ENCODE measurements at places on chromosomes 1 and 21. TPM values are rescaled to one million over a fixed set of nuclear protein-coding genes. Genes with fewer than 3 reads are reported as not detected.

DNA sequence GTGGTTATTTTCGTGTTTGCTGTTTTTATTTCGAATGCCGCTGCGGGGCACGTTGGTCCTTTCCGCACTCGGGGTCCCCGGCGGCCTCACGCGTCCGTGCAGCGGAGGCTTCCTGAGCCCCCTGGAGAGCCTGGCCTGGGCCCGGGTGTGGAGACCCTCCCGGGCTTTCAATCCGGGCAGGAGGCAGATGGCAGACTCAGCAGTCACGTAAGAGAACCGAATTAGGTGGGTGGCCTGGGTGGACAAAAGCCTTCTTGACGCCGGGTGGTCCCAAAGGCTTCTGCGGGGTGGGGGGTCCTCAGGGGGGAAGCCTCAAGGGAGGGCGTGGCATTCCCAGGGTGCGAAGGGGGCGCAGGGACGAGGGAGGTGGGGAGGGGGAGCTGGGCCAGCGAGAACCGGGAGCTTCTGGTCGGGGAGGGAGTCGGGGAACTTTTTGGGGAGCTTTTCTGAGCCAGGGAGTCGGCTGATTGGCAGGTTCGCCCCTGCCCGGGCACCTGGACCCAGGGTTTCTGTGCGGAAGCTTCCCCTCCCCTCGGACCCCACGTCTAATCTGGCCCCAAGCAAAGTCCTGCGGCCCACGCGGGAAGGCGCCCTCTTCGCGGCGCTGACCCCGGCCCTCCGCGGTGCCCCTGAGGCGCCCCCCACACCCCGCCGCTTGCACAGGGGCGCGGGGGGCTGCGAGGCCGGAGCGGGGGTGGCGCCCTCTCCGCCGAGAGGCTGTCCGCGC lies 1.3 kb upstream of the HES4 start:
- H3K4me3 ChIP-seq = peak overlapping the region; percentile 93
- no peaks in the 10 kb centered on the region for H3K36me3 ChIP-seq
- peaks cover 12% of the 10 kb centered on the region for H3K4me1 ChIP-seq
- H3K27ac ChIP-seq = peak overlapping the region; percentile 96
- DNase-seq = no peak

AIRE gene
- not detected for total RNA-seq

GRCh38 chr1:26790551-26790953 lies 2.8 kb downstream of the PIGV start:
- DNase-seq = no peak
- H3K4me3 ChIP-seq = no peak overlapping the region
- H3K27me3 ChIP-seq = no peaks in the 10 kb centered on the region
- no peaks in the 10 kb centered on the region for H3K36me3 ChIP-seq
- no peak overlapping the region for H3K27ac ChIP-seq

- H3K27me3 ChIP-seq = peaks cover 90% of the 10 kb centered on the region
- no peak overlapping the region for H3K27ac ChIP-seq
- no peaks in the 10 kb centered on the region for H3K36me3 ChIP-seq
- H3K4me3 ChIP-seq = no peak overlapping the region
- H3K4me1 ChIP-seq = no peaks in the 10 kb centered on the region
These were observed 366.8 kb downstream of the RPS6KC1 start for GRCh38 chr1:213417846-213418245.

DNAJC6 gene
- 3.0 TPM for total RNA-seq

Measured in PC-3 (cell line).